A549 (cell line): ENCODE measurements at places on chromosomes 16 and 17. TPM values are rescaled to one million over a fixed set of nuclear protein-coding genes. Genes with fewer than 3 reads are reported as not detected.
A peak's percentile ranks its signal among the peaks of the same experiment; 100 is the strongest.

DNA sequence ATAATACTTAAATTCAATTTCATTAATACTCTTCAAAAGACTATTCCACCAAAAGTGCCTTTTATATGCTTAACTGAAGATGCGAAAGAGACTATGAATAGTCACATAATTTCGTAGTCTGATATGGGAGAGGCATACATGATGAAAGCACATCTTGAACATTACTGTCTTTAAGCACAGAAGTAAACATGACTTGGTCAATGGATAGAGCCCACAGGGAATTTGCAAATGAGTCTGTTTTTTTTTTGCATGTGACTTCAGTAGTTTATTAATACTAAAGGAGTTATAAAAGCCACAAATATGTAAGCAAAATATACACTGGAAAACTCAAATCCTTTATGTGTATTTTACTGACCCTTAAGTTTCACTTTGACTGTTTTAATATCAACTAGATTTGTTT lies 15.9 kb downstream of the ADPRM start:
- DNase-seq = no peak

DNA sequence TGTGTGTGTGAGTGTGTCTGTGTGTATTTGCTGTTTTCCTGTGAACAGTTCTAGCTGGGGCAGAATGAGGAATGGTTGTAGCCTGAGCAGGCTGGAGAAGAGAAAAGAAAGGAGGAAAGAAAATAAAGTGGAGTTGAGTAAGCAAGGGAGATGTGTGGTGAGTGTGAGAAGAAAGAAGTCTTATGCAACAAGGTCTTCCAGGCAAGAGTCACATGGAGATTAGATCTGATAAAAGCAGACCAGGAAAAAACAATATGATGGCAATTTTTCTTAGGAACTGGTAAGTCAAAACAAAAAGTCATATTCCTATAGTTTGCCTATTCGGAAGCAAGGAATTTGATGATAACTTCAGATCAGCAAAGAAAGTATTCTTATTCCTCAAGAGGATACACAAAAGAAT lies 125.0 kb downstream of the HS3ST3A1 start:
- no peak for DNase-seq

The TMEM238L gene
- polyA plus RNA-seq = not detected in 3 replicates

- no peak for DNase-seq
Measured at GRCh38 chr16:64180136-64180900, 941.5 kb downstream of the CDH11 start.

- DNase-seq = no peak
Measured at GRCh38 chr17:49640556-49640955, 37.3 kb downstream of the SPOP start.

DNA sequence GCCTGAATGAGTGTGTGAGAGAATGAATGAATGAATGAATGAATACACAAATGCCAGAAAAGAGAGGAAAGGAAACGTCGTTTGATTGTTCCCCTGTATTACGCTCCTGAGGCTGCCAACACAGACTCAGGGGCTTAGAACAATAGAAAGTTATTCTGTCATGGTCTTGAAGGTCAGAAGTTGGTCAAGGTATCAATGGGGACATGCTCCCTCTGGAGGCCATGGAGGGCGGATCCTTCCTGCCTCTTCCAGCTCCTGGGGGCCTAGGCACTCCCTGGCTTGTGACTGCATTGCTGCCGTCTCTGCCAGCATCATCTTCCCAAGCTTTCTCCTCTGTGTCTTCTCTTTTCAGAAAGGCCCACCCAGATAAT lies 1.5 kb upstream of the SLC38A8 start:
- peak; percentile 53 for DNase-seq

The GGT6 gene
- polyA plus RNA-seq = not detected in 3 replicates

DNA sequence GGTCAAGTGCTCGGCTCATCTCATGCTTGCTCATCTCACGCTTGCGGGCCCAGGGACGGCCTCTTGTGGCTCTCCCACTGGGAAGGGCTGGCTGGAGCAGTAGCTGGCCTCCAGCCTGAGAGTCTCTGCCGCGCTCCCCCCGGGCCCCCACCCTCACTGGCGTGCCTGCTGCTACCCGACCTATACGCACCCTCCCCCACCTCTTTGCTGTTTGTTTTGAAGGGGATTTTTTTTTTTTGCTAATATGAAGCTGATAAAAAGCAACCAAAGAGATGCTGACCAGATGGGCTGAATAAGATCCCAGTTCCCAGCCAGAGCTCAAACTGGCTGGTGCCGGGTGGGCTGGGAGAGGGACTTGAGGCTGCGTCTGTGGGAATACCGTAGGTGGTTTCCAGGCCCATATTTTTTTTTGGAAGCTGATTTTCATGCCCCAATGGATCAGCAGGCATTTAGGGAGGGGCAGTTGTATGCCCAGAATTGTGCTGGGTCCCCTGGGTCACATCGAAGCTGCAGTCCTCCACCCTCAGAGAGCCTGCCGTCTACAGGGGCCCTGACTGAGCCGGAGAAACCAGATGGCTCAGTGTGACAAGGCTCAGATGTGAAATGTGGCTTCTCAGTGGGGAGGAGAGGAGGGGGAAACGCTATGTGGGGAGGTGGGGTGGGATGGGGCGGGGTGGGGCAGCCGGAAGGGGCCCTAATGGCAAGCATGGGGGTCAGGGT lies 115.0 kb downstream of the RAP1GAP2 start:
- DNase-seq = no peak

- DNase-seq = no peak
Measured at GRCh38 chr17:34610506-34610905, 31.1 kb downstream of the TMEM132E start.

The CX3CL1 gene
- 0.08 to 0.17 TPM (median 0.08 TPM) in 3 replicates for polyA plus RNA-seq

GRCh38 chr17:45132320-45132571 lies at the start of gene PLCD3:
PLCD3 (minus strand) TSS chr17:45132515; CDS start chr17:45132410, 105 bp downstream.
- DNase-seq = no peak

DNA sequence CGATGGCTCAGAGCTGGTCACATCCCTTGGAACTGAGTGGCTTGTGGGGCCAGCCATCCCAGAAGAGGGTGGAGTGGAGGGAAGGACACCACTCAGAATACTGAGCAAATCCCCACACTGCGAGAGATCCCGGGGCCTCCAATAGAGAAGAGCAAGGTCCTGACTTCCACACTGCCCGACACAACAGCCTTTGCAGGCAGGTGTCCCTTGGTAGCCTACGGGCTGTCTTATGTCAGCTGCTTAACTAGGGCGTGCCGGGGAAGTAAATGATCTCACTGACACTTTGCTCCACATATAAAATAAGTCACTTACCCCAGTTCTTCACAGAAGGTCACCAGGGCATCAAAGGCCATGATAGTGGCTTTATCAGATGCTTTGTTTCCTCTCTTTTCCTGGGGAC lies 16.1 kb downstream of the RECQL5 start:
- DNase-seq = no peak

GRCh38 chr17:66727634-66728570 lies 107.0 kb upstream of the CACNG5 start:
- DNase-seq = peak; percentile 72
